ENCODE measurements at places on chromosomes 3 and 15. TPM values are rescaled to one million over a fixed set of nuclear protein-coding genes. Genes with fewer than 3 reads are reported as not detected.

DNA sequence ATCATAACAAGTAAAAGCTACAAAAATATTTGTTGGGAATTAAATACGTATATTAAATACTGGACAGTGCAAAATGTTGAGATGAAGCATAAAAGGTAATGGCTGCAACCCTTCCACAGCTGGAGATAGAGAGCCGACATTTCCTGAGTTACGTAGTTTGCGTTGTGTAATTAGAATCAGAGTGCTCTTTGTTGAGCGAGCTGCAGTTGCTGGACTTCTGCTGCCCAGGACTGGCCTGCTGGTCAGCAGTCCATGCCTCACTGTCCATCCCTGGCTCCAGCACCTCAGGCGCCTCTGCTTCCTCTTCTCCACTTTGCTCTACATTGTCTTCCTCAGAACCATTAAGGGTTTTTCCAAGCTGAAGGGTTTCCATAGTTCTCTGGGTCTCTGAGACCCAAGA, 28.4 kb upstream of the SHC4 start:
- no peak for DNase-seq
- H3K27ac ChIP-seq = no peak overlapping the region
- H3K4me1 ChIP-seq = no peaks in the 10 kb centered on the region
- H3K36me3 ChIP-seq = no peaks in the 10 kb centered on the region
- H3K27me3 ChIP-seq = no peaks in the 10 kb centered on the region

- no peak overlapping the region for H3K27ac ChIP-seq
- no peak for DNase-seq
- H3K27me3 ChIP-seq = no peaks in the 10 kb centered on the region
- H3K4me3 ChIP-seq = no peak overlapping the region
- H3K36me3 ChIP-seq = no peaks in the 10 kb centered on the region
These were observed 66.5 kb upstream of the BCL6 start for GRCh38 chr3:187811585-187812250.

DNA sequence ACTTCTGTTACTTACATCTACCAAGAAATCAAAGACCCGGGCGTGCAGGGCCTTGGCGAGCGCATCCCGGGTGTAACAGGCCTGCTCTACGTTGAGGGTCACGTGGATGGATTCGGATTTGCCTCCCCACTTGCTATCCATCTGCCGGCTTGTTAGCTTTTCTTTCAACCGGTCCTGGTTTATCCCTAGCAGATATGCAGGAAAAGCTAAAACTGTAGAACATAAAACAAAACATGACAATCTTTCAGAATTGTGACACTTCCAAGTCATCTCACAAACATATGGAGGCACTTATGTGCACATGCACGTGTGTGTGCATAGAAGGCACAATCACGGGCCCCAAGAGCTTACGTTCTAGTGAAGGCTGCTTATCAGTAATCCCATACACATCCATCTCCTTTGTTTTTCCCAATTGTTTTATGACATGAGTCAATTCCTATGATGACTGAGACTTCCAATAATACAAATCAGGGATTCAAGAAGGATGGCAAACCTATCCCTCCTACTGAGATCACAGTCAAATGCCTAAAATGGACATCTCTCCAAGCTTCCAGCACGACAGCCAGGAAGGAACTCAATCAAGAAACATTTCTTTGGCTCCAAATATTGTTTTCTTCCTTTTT, 11.3 kb downstream of the LDHAL6B start:
- H3K27ac ChIP-seq = no peak overlapping the region
- no peaks in the 10 kb centered on the region for H3K27me3 ChIP-seq
- no peaks in the 10 kb centered on the region for H3K36me3 ChIP-seq
- DNase-seq = no peak
- H3K4me3 ChIP-seq = no peak overlapping the region
- H3K4me1 ChIP-seq = no peaks in the 10 kb centered on the region

- H3K36me3 ChIP-seq = no peaks in the 10 kb centered on the region
- no peak for DNase-seq
- H3K4me1 ChIP-seq = no peaks in the 10 kb centered on the region
- no peak overlapping the region for H3K4me3 ChIP-seq
- peaks cover 8% of the 10 kb centered on the region for H3K27me3 ChIP-seq
These were observed 44.7 kb downstream of the NUP210 start for GRCh38 chr3:13375464-13375863.

GRCh38 chr3:191244242-191244867, 45.3 kb downstream of the OSTN start:
- H3K4me3 ChIP-seq = no peak overlapping the region
- peaks cover 5% of the 10 kb centered on the region for H3K4me1 ChIP-seq
- H3K36me3 ChIP-seq = no peaks in the 10 kb centered on the region
- no peaks in the 10 kb centered on the region for H3K27me3 ChIP-seq

- no peak for DNase-seq
- H3K27me3 ChIP-seq = peaks cover 2% of the 10 kb centered on the region
- no peaks in the 10 kb centered on the region for H3K4me1 ChIP-seq
- H3K36me3 ChIP-seq = no peaks in the 10 kb centered on the region
These were observed 16.0 kb upstream of the ATOSA start for GRCh38 chr15:52695154-52695553.

GRCh38 chr3:159326998-159327397, 525.1 kb downstream of the MFSD1 start:
- no peak overlapping the region for H3K4me3 ChIP-seq
- H3K36me3 ChIP-seq = no peaks in the 10 kb centered on the region
- no peaks in the 10 kb centered on the region for H3K27me3 ChIP-seq
- no peak overlapping the region for H3K27ac ChIP-seq

Gene GCHFR
- total RNA-seq = 5.0 TPM

Gene VILL
- 3.2 TPM for total RNA-seq

Gene AADACL2
- total RNA-seq = not detected

Gene GXYLT2
- total RNA-seq = 10.9 TPM

Gene CCDC39
- total RNA-seq = not detected

Gene HCN4
- 17.0 TPM for total RNA-seq
